ENCODE measurements at places on chromosomes 4 and X.
A peak's percentile ranks its signal among the peaks of the same experiment; 100 is the strongest.

DNA sequence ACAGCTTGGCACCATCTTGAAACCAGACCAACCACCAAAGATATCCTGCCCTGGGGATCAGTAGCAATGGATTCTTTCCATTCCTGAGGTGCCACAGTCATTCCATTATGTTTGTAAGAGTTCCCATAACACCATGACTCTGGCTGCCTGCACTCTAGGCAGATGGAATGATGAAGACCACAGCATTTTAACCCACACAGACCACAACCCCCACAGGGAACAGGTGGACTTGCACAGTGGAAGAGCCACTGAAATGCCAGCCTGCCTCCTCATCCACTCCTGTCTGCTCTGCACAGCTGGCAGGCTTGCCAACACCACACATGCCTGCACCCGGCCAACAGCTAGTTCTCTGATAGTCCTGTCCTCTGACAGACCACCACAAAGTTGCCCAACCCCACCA, 2362.2 kb upstream of the AGA start:
- DNase-seq, result no peak
- no peaks in the 10 kb centered on the region for H3K36me3 ChIP-seq
- H3K27ac ChIP-seq, result no peak overlapping the region
- H3K4me3 ChIP-seq, result no peak overlapping the region
- no peaks in the 10 kb centered on the region for H3K4me1 ChIP-seq

- no peak overlapping the region for H3K4me3 ChIP-seq
- no peaks in the 10 kb centered on the region for H3K4me1 ChIP-seq
- DNase-seq, result no peak
- no peaks in the 10 kb centered on the region for H3K27me3 ChIP-seq
- H3K27ac ChIP-seq, result no peak overlapping the region
Observed at GRCh38 chr4:77310931-77311330, 153.9 kb downstream of the CCNG2 start.

DNA sequence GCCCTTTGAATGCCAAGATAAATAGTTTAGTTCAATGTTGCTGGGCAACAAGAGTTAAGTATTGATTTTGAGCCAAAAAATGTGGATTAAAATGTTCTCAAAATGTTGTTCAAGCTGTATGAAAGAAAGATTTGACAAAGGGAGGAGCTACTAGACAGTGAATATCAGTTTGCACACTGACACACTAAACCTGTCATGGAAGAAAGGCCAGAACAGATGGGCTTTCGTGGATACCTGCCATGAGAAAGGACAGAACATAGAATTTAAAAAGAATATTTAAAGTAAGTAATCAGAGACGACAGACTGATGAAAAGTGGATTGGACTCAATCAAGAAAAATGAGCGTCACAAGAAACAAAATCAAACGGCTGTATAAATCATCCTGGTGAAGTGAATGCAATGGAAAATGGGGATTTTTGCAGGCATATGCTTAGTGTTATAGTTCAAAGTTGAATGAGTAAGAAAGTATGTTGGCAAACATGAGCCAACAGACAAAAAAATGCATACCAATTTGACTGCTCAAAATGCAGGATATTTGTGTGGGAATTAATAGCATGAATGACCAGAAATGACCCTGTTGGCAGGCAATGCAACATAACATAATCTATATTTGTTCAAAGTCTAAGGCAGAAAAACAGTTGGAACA, 7.4 kb downstream of the PCDH18 start:
- peaks cover 96% of the 10 kb centered on the region for H3K36me3 ChIP-seq
- H3K27me3 ChIP-seq, result no peaks in the 10 kb centered on the region
- no peak for DNase-seq
- no peak overlapping the region for H3K4me3 ChIP-seq
- peaks cover 15% of the 10 kb centered on the region for H3K4me1 ChIP-seq

- no peak for DNase-seq
- no peak overlapping the region for H3K4me3 ChIP-seq
- no peaks in the 10 kb centered on the region for H3K27me3 ChIP-seq
- H3K27ac ChIP-seq, result no peak overlapping the region
- H3K36me3 ChIP-seq, result no peaks in the 10 kb centered on the region
Observed at GRCh38 chr4:24598025-24598424, 13.7 kb upstream of the DHX15 start.

DNA sequence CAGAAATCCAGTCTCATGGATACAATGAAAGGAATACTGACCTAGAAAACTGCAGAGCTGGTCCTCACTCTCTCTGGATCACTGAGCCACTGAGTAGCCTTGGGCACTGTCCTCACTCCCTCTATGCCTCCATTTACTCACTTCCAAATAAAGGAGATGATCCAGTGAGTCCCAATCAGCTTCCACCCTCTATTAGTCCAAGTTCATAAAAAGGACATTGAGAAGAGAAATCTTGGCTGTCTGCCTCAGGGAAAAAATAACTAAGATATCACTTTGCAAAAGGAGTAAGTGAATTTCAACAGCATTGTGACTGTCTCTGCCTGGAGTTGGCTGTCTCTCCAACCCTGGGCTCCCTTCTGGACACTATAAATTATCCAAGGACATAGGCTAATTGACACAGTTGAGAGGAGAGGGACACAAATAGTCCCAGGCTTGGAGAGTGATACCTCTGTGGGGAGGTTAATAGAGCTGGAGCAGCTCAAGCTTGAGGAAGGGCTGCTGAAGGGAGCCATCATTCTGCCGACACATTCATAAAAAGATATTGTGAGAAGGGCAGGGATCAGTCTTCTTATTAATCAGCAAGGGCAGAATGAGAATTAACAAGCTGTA, 572.3 kb downstream of the RAB28 start:
- H3K27me3 ChIP-seq, result no peaks in the 10 kb centered on the region
- no peak for DNase-seq
- H3K36me3 ChIP-seq, result no peaks in the 10 kb centered on the region
- H3K4me1 ChIP-seq, result no peaks in the 10 kb centered on the region

DNA sequence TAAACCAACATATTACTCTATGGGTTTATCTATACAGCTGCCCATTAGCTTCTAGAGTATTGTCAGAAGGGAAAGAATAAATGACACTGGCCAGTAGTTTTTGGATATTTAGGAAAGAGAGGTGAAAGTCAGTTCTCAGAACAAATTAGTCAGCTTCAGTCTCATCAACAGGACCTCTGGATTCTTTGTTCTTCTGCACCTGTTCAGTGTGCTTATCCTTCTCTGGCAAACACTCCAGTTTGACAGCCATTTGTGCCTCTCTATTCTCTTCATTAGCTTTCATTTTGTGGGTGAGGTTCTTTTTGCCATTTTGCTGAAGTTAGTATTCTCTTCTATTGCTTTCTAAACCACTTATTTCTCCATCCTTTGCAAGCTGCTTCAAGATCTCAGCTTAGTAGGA, 107.0 kb downstream of the PCDH18 start:
- H3K4me3 ChIP-seq, result no peak overlapping the region
- no peaks in the 10 kb centered on the region for H3K4me1 ChIP-seq
- DNase-seq, result no peak
- no peak overlapping the region for H3K27ac ChIP-seq
- no peaks in the 10 kb centered on the region for H3K36me3 ChIP-seq
- no peaks in the 10 kb centered on the region for H3K27me3 ChIP-seq

GRCh38 chrX:53088136-53088974, 5.6 kb upstream of the KANTR start:
- peak; percentile 86 for DNase-seq
- H3K27ac ChIP-seq, result peak overlapping the region; percentile 86
- no peaks in the 10 kb centered on the region for H3K4me1 ChIP-seq

GRCh38 chr4:76943129-76943620, 6.4 kb upstream of the SEPTIN11 start:
- H3K4me3 ChIP-seq, result no peak overlapping the region
- no peaks in the 10 kb centered on the region for H3K4me1 ChIP-seq
- H3K27me3 ChIP-seq, result no peaks in the 10 kb centered on the region
- peaks cover 28% of the 10 kb centered on the region for H3K36me3 ChIP-seq
- DNase-seq, result no peak

GRCh38 chr4:169238445-169238844, 32.3 kb downstream of the SH3RF1 start:
- no peak overlapping the region for H3K4me3 ChIP-seq
- H3K4me1 ChIP-seq, result peaks cover 9% of the 10 kb centered on the region
- peak overlapping the region; percentile 66 for H3K27ac ChIP-seq
- H3K27me3 ChIP-seq, result no peaks in the 10 kb centered on the region
- no peak for DNase-seq

DNA sequence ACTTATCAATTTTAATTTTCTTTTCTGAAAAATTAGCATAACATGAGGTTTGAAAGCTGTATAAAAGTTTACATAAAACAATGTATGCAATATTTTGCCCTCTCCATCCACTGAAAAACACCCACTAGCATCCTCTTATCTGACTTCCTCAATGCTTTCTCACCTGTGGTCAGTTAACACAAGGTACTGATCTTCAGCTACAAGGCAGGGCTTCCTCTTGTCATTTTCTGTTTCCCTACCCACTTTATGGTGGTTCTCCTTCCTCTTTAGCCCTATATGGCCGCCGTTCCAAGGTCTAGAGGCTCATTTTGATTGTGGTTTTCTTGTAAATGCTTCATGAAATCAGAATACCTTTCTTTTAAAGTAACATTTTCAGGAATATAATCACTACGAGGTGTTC, 618.6 kb upstream of the CPEB2 start:
- H3K27me3 ChIP-seq, result no peaks in the 10 kb centered on the region
- no peak for DNase-seq
- no peak overlapping the region for H3K4me3 ChIP-seq
- H3K4me1 ChIP-seq, result no peaks in the 10 kb centered on the region
- H3K27ac ChIP-seq, result no peak overlapping the region

- H3K4me3 ChIP-seq, result peak within 1 kb of the TSS; percentile 33
- H3K4me1 ChIP-seq, result no peaks in the 10 kb centered on the region
- peak; percentile 89 for DNase-seq
- peaks cover 98% of the 10 kb centered on the region for H3K27me3 ChIP-seq
- H3K27ac ChIP-seq, result no peak within 1 kb of the TSS
- no peaks in the 10 kb centered on the region for H3K36me3 ChIP-seq
Observed at GRCh38 chr4:110622841-110623717, at the start of gene PITX2. PITX2 (minus strand) TSS chr4:110623077; CDS start chr4:110622460, 617 bp downstream.

DNA sequence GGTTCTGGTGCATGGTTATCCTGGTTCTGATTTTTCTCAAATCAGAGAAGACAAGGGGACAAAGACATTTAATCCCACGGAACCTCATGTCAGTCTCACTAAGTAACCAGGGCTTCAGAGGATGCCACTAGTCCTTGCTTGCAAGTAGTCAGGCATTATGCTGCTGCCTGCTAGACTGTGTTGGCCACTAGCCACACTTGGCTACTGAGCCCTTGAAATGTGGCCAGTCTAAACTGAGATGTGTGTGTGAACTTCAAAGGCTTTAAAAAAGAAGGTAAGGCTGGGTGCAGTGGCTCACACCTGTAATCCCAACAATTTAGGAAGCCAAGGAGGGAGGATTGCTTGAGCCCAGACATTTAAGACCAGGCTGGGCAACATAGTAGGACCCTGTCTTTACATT, 48.6 kb upstream of the IGFBP7 start:
- H3K4me1 ChIP-seq, result peaks cover 3% of the 10 kb centered on the region
- H3K4me3 ChIP-seq, result no peak overlapping the region
- H3K36me3 ChIP-seq, result no peaks in the 10 kb centered on the region
- DNase-seq, result no peak
- no peaks in the 10 kb centered on the region for H3K27me3 ChIP-seq

- H3K36me3 ChIP-seq, result no peaks in the 10 kb centered on the region
- H3K27me3 ChIP-seq, result no peaks in the 10 kb centered on the region
- no peak overlapping the region for H3K4me3 ChIP-seq
- no peak overlapping the region for H3K27ac ChIP-seq
Observed at GRCh38 chr4:119725688-119726330, 97.2 kb upstream of the PDE5A start.

- no peak overlapping the region for H3K27ac ChIP-seq
- H3K4me3 ChIP-seq, result no peak overlapping the region
- no peaks in the 10 kb centered on the region for H3K4me1 ChIP-seq
- no peaks in the 10 kb centered on the region for H3K27me3 ChIP-seq
- DNase-seq, result no peak
Observed at GRCh38 chr4:108926061-108926460, 163.2 kb upstream of the ETNPPL start.

DNA sequence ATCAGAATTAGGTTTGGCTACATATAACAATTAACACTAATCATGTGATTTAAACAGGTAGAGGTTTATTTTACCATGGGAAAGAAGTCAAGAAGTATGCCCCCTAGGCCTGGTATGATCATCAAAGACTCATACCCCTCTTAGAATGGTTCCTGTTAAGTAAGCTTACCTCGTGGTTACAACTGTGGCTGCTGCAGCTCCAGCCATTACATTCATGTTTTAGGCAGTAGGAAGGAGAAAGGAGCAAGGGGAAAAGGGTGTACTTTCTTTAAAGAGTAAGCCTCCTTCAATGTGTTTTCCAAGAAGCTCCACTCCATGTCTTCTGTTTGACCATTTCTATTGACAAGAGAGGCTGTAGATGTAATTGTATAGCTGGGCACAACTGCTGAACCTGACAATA, 94.9 kb upstream of the GATB start:
- no peak for DNase-seq
- H3K4me1 ChIP-seq, result no peaks in the 10 kb centered on the region
- H3K4me3 ChIP-seq, result no peak overlapping the region
- H3K27ac ChIP-seq, result no peak overlapping the region

- no peak overlapping the region for H3K4me3 ChIP-seq
- DNase-seq, result no peak
- H3K4me1 ChIP-seq, result no peaks in the 10 kb centered on the region
- peaks cover 27% of the 10 kb centered on the region for H3K27me3 ChIP-seq
Observed at GRCh38 chr4:26212528-26212927, 108.3 kb upstream of the RBPJ start.

DNA sequence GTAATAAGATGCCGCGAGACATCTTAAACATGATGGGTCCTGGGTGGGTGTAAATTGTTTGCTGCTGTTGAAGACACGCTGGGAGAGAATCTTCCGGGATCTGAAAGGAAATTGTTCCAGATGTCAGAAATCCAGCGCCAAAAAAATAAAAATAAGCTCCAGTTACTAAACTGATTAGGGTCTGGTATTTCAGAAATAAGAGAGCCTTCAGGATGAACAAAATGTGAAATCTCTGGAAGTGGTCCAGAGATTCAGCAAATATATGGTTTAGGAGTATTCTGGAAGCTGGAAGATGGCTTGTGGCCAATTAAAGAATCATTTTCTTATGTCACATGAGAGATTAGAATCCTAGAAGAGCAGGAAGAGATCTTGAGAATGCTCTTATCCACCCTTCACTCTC, 75.8 kb upstream of the NHS start:
- H3K27me3 ChIP-seq, result no peaks in the 10 kb centered on the region
- no peak overlapping the region for H3K27ac ChIP-seq
- H3K4me3 ChIP-seq, result no peak overlapping the region
- H3K36me3 ChIP-seq, result no peaks in the 10 kb centered on the region
- no peaks in the 10 kb centered on the region for H3K4me1 ChIP-seq

- H3K36me3 ChIP-seq, result no peaks in the 10 kb centered on the region
- no peak for DNase-seq
- H3K4me3 ChIP-seq, result no peak overlapping the region
- H3K27me3 ChIP-seq, result no peaks in the 10 kb centered on the region
Observed at GRCh38 chr4:100609810-100610209, 92.0 kb upstream of the EMCN start.

GRCh38 chr4:37531151-37531550, 155.0 kb downstream of the RELL1 start:
- no peak overlapping the region for H3K4me3 ChIP-seq
- no peaks in the 10 kb centered on the region for H3K4me1 ChIP-seq
- DNase-seq, result no peak
- H3K36me3 ChIP-seq, result no peaks in the 10 kb centered on the region
- H3K27ac ChIP-seq, result no peak overlapping the region
- H3K27me3 ChIP-seq, result no peaks in the 10 kb centered on the region

All from SK-N-SH (cell line).